ENCODE measurements at places on chromosomes 2 and 18.

DNA sequence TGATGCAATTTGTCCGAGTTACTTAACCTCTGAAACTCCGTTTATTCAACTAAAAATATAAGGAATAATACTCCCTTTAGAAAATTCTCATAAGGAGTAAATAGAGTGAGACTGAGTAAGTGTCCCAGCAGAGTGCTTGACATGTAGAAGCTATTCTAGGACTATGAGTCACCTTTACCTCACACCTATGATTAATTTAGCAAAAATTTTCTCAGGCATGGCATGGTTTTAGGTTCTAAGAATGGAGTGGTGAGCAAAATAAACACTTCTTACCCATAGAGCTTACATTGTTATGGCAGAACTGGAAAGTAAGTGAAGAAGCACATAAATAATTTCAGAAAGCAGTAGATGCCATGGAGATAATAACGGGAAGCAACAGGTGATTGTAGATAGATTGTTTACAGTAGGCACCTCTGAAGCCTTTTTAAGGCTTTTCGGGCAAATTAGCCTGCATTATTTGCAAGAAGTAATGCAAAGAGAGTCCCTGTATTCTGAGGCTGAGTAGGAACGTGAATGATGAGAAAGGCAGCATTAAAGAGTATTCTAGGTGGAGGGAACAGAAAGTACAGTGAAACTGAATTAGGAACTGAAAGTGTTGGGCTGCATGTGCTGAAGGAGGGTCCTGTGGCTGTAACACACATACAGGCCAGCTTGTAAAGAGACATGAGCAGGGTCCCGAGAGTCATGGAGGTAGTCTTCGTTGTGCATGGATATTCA lies 209.2 kb downstream of the ZNF407 start:
- no peak for DNase-seq

- no peak for DNase-seq
Measured at GRCh38 chr18:74419761-74420160, 37.3 kb downstream of the DIPK1C start.

GRCh38 chr2:157785866-157786662 lies 90.1 kb downstream of the ACVR1 start:
- no peak for DNase-seq

GRCh38 chr2:239670463-239671120 lies 269.8 kb upstream of the HDAC4 start:
- DNase-seq, result no peak

GRCh38 chr2:38505779-38506178 lies 96.9 kb downstream of the HNRNPLL start:
- no peak for DNase-seq

GRCh38 chr2:172884336-172884735 lies 148.7 kb downstream of the RAPGEF4 start:
- no peak for DNase-seq

- DNase-seq, result no peak
Measured at GRCh38 chr2:159266554-159266953, 19.9 kb downstream of the WDSUB1 start.

DNA sequence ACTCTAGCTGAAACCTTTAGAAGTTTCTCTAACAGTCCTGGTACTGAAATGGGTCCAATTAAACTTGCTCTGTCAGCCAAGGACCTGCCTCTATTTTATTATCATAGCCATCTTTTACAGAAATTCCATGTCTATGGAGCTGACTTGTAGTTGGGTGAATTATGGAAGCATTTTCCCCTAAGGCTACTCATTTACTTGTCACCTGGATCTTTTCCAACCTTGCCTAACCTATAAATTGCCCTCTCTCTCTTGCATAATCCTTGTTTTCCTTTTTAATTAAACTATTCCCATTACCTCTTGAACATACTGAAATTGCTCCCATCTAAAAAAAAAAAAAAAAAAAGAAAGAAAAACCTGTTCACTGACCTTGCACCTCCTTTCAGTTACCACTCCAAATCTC lies 74.6 kb upstream of the DOK6 start:
- no peak for DNase-seq

DNA sequence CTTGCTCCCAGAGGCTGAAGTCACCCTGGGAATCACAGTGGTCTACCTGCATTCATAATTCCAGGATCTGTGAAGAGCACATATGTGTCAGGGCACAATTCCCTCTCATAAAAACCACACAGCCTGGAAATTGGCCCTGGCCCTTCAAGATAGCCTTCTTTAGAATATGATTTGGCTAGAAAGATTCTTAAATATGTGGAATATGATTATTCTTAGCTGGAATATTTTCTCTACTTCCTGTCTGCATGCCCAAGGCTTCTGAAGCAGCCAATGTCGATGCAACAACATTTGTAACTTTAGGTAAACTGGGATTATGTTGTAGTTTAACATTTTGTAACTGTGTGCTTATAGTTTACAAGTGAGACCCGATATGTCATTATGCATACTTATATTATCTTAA lies 24.2 kb downstream of the ICOS start:
- no peak for DNase-seq

GRCh38 chr2:10471955-10472354 lies 23.8 kb upstream of the ODC1 start:
- no peak for DNase-seq

DNA sequence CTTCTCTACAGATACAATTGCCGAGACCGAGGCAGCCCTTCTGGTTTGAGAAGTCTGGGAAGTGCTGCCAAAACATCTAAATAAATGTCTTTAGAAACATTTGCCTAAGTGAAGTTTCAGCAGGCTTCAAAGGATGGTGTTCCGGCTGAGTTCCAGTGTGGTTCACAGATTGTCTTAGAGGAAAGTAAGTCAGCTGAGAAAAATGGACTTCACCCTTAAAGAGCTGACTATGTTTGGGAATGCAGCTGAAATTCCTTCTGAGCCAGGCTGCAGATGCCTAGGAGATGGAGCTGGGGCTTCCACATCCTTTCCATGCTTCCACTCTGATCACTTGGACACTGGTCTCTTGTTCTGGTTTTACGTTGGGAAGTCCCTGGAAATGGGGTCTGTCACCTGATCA lies 83.6 kb downstream of the FHOD3 start:
- no peak for DNase-seq

DNA sequence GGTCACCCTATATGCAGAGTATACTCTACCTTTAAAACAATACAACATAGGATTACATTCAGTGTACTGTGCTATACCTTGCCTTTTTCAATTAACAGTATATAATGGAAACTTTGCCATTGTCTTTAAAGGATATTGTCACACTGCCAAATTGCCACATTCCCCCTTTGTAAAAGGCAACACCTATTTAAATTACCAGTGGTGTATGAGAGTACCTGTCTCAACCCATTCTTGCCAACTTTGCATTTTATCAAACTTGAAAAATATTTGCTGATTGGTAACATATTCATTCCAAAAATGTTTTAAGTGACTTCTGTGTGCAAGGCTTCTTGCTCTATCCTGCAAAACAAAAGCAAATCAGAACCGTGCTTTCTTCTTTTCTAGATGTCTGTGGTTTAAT lies 92.9 kb downstream of the FMNL2 start:
- DNase-seq, result no peak

DNA sequence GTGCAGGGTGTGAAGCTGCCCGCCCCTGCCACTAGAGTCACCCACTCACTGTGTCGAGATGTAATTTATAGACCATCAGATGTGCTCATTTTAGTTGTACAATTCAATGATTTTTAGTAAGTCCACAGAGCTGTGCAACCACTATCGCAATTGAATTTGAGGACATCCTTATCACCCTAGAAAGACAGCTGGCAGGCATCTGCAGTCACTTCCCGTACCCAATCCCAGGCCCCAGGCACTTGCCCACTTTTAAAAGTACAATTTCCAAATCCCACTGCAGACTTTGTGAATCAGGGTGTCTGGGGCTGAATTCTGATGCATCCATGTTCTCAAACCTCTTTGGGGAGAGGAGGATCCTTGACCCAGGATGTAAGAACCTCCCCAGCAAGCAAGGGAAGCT lies 521.3 kb upstream of the SALL3 start:
- DNase-seq, result no peak

- no peak for DNase-seq
Measured at GRCh38 chr2:71730785-71731383, 277.5 kb downstream of the DYSF start.

- no peak for DNase-seq
Measured at GRCh38 chr2:120984046-120984445, 248.4 kb downstream of the GLI2 start.

- no peak for DNase-seq
Measured at GRCh38 chr2:154329510-154329909, 369.0 kb upstream of the KCNJ3 start.

- DNase-seq, result no peak
Measured at GRCh38 chr2:206756816-206757215, 8.3 kb downstream of the MDH1B start.

DNA sequence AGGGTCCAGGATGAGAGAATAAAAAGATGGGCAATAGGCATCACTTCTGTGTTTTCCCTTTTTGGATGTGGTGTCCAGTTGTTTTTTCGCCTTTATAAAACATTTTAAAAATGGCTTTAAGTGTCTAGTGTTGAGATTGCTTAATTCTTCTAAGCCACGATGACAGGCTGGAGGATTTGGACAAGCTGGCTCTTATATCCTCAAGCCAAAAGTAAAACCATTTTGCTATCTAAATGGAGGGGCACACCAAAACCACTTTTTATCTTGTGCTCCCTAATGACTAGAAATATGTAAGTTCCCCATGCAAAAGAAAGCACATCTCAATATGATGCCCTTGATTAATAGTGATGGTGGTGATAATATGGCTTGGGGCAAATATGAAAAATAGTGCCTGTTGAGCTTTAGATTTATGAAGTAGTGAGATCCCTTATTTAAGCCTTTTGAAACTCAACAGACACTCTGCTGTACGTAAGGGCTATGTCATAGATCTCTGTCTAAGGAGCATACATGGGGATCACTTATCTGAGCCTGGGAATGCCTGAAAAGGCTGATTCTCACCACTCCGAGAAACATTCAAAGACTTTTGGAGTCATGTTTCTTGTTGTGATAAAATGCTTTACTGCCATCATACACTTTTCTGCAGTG lies 185.5 kb downstream of the KCNS3 start:
- DNase-seq, result no peak

DNA sequence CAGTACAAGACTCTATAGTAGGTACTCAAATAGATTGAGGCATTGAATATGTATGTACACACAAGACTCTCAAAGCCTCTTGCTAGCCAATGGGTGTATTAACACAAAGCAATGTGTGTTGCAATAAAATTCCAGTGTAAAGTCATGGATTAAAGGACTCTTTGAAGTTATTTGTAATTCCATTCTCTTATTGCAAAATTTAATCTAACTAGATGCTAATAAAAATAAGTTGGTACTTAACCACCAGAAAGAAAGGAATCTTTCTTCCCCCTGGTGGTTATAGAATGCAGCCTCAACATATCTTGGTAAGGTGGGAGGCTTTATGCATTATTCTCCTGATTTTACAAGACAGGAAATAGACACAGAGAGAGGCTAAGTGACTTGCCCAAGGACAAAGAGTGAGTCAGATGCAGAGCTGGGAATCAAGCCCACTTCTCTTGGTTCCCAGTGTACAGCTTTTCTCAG lies 18.0 kb downstream of the LRP1B start:
- no peak for DNase-seq

DNA sequence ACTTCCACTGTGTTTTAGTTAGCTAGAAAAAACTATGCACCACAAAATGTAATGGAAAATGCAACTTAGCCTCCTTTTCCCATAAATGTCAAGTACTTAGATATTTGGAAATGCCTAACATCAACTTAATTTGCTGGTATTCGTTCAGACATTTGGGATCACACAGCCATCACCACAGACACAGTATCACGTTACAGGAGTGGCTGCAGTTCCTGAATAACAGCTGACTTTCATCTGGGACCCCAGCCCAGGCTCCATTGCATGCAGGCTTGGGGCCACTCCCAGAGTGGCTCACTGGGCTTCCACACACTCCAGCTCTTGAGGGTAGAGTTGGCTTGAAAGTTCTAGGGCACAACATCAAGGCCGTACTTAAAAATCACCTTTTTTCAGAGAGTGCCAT lies 9.3 kb downstream of the TMEM182 start:
- DNase-seq, result no peak

DNA sequence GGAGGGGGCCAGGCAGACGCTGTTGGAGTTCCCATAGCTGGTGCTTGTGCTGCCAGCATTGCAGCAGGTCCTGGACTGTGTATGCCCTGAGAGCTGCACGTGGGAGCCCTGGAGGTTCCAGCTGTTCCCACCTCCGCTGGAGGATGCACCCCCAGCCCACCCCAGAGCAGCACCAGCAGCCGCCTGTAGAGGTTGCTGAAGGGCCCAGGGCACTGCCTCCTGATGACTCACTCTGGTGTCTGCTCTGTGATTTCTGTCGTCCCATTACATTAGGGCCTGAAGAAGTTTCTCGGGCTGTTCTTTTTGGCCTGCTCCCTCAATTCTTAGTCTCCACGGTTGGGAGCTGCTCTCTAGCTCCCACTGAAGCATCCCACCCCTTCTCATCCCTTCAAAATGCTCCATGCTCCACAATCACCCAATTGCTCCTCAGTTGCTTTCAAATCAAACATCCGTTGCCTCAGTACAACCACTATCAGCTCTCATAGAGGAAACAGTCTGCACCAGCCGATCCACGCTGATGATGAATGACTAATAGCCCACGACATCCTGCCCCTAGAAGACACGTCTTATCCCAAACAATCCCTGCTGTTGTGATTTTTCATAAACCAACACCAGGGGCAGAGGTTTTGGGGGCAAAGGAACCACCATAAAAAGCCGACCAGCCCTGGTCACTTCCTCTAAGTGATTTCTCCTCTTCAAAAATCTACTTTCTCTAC lies 65.2 kb upstream of the RNF152 start:
- DNase-seq, result no peak

GRCh38 chr2:76446872-76447271 lies 736.2 kb upstream of the GCFC2 start:
- no peak for DNase-seq

DNA sequence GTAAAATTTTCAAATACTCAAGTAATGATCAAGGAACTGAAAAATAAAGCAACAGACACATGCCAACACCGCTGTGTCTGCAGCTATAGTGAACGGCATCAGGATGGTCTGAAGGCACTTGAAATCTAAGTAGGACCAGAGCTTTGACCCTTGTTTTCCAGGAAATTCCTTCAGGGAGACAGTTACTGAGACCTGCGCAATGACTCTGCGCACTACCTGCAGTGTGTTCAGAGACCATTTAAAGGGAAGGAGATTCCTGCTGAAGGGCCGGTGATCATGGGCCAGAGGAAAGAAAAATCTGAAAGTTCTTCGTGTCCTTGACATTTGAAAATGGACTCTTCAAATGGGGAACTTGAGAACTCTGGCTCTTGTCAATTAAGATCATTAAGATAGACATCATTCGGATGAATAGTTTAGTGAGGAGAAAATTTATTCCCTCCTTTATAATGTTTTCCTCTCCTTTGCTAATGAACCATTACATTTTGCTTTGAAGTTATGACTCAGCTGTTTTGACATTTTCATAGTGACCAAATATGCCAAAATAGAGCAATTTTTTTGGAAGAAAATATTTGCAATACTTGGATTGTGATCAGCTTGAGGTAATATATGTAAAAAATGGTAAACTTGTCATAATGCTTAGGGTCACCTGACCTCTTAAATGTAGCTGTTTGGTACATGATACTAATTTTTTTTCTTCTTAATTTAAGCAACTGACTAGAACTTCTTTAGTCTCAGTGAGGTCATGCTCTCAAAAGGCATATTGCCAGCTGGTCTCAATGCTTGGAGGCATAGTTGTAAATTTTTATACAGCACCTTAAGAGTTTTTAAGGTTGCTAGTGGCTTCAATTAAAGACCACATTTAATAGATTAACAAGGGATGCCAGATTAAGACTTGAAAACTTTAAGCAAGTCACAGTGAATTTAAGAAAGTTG lies 329.3 kb downstream of the ARHGAP15 start:
- DNase-seq, result no peak
